Neural cell (in vitro differentiated cells): ENCODE measurements at places on chromosomes 5 and 9. TPM values are rescaled to one million over a fixed set of nuclear protein-coding genes. Genes with fewer than 3 reads are reported as not detected.

Gene GAS1
- 1.4 and 1.6 TPM in 2 replicates for polyA plus RNA-seq

Gene SPINK7
- polyA plus RNA-seq = not detected in 2 replicates

Gene GRXCR2
- polyA plus RNA-seq = 0.36 TPM in 1 of 2 replicates, not detected in the other

Gene SLC6A19
- not detected in 2 replicates for polyA plus RNA-seq

Gene FREM1
- polyA plus RNA-seq = 2.3 and 2.6 TPM in 2 replicates

Gene HMGCR
- polyA plus RNA-seq = 293 and 309 TPM in 2 replicates

Gene NR6A1
- polyA plus RNA-seq = 2.6 and 4.3 TPM in 2 replicates

Gene PRELID2
- polyA plus RNA-seq = 0.16 TPM in 1 of 2 replicates, not detected in the other

Gene WDR38
- polyA plus RNA-seq = not detected in 2 replicates

Gene CLIC3
- polyA plus RNA-seq = not detected in 2 replicates

Gene HRH2
- 0.09 TPM in 1 of 2 replicates, not detected in the other for polyA plus RNA-seq

Gene PDCD1LG2
- polyA plus RNA-seq = not detected in 2 replicates

Gene TEX48
- not detected in 2 replicates for polyA plus RNA-seq

Gene CYLC2
- not detected in 2 replicates for polyA plus RNA-seq

Gene CDH9
- polyA plus RNA-seq = 1.7 and 3.4 TPM in 2 replicates

Gene EGFLAM
- not detected in 2 replicates for polyA plus RNA-seq

Gene PFN3
- not detected in 2 replicates for polyA plus RNA-seq

Gene ZNF300
- 126 and 133 TPM in 2 replicates for polyA plus RNA-seq

Gene FAM221B
- polyA plus RNA-seq = 0.09 TPM in 1 of 2 replicates, not detected in the other

Gene IL4
- polyA plus RNA-seq = not detected in 2 replicates

Gene SLC9A3
- 3.0 and 4.0 TPM in 2 replicates for polyA plus RNA-seq

Gene C5orf46
- not detected in 2 replicates for polyA plus RNA-seq

Gene PPP3R2
- not detected in 2 replicates for polyA plus RNA-seq

Gene SPATA6L
- polyA plus RNA-seq = 0.58 and 0.89 TPM in 2 replicates

Gene CKMT2
- polyA plus RNA-seq = not detected in 2 replicates

Gene PCDHGB2
- 0.30 and 0.43 TPM in 2 replicates for polyA plus RNA-seq

Gene PDE8B
- polyA plus RNA-seq = 0.10 and 0.22 TPM in 2 replicates

Gene ANKRD34B
- 0.08 and 0.32 TPM in 2 replicates for polyA plus RNA-seq

Gene SOHLH1
- polyA plus RNA-seq = not detected in 2 replicates

Gene KIF24
- 0.19 and 0.36 TPM in 2 replicates for polyA plus RNA-seq

Gene ABITRAM
- 19.9 and 21.1 TPM in 2 replicates for polyA plus RNA-seq

Gene BARHL1
- polyA plus RNA-seq = not detected in 2 replicates

Gene MEF2C
- polyA plus RNA-seq = 18.6 and 30.2 TPM in 2 replicates

Gene CARTPT
- 0.71 TPM in 1 of 2 replicates, not detected in the other for polyA plus RNA-seq

Gene ANKRD31
- polyA plus RNA-seq = 0.48 and 0.62 TPM in 2 replicates

Gene DAB2
- 0.63 and 0.72 TPM in 2 replicates for polyA plus RNA-seq
